ENCODE measurements at places on chromosomes 13 and 19. TPM values are rescaled to one million over a fixed set of nuclear protein-coding genes. Genes with fewer than 3 reads are reported as not detected.

DNA sequence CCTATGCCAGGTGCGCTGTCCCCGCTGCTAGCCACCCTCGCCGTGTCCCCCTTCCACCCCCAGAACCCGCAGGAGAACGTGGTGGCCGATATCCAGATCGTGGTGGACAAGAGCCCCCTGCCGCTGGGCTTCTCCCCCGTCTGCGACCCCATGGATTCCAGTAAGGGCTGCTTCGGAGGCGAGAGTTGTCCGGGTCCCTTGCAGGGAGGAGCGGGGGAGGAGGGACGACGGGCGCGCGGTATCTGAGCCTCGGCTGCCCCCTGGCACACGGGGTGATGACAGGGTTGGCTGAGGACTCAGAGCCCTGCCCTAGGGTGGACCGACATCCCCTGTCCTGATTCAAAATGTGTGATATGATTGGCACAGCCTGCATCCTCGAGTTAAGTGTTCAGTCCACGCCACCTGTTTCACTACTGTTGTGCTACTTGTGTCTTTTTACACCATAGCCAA lies 653 bp downstream of the MVB12A start:
- DNase-seq, result no peak

The LRRC63 gene
- total RNA-seq, result not detected

The MAST1 gene
- total RNA-seq, result 0.32 TPM

The ADGRE1 gene
- total RNA-seq, result not detected

The B3GNT3 gene
- not detected for total RNA-seq

GRCh38 chr13:99307247-99307646 lies at the start of gene GPR183:
Gene GPR183, minus strand, starts transcription at chr13:99307399. Its CDS starts 11,254 bp downstream, at chr13:99296145.
- no peak for DNase-seq

DNA sequence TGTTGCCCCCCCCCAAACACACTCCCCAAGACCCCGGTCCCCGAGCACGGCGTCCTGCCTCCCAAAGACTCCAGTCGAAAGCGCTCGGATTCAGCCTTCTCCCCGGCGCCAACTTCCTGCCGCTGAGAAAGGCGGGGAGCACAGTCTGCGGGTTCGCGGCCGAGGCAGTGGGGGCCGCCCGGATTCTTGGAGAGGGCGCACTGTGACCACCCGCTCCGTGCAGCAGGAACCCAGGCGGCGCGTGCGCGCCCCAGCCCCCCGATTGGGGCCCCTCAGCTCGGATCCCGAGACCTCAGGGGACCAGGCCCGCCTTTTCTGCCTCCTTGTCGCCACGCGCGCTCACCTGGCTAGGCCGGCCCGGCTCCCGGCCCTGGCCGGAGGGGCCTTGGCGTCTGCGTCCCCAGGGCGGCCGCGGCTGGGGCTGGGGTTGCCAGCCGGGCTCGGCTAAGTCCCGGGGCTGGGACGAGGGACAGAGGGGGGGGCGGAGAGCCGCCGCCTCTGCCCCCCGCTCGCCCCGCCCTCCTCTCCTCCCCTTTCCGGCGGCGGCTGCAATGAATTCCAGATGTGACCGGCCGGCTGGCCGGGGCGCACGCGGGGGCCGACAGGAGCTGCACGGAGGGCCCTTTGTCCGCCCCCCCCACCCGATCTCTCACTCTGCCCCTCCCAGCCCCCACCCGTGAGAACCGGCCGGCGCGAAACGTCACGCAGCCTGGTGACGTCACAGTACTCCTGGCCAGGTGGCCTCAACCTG lies at the start of gene S1PR2:
TSS of gene S1PR2 (minus strand) at position 471 of the 751 bp plus-strand sequence. CDS start 6,426 bp downstream, outside the sequence.
- peak; percentile 94 for DNase-seq

- peak; percentile 94 for DNase-seq
These were observed 1.5 kb upstream of the SLC17A7 start for GRCh38 chr19:49442771-49443365.

The NCR1 gene
- not detected for total RNA-seq

DNA sequence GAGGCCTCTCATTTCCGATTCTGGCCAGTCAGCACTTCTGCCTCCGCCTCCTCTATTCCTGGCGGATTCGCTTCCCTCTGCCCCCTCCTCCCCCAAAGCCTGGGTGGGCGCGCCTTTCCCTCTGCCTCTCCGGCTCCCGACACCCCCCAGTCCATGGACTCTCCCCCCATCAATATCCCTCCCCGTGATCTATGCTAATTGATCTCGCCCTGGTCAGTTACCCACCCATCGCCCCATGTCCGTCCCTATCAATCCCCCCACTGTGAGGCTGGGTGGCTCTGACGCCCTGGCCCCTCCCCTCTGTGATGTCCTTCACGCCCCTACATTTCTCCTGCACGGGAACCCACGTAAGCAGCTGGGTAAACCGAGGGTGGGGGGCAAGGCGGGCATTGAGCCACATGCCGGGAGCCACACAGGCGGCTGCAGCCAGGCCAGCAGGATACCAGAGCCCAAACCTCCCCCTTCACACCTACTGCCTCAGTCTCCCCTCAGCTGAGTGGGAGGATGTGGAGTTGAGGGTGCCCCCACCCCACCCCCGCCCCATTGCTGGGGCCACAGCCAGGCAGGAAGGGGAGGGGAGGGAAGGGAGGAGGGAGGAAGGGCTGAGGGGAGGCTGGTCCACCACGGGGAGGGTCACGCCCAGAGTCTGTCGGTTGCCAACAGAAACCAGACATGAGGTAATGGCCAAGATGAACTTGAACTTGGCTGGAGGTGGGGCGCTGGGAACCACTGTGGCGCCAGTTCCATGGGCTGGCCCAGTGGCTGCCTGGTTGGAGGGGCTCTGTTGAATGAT lies 21.0 kb downstream of the SMIM24 start:
- no peak for DNase-seq

DNA sequence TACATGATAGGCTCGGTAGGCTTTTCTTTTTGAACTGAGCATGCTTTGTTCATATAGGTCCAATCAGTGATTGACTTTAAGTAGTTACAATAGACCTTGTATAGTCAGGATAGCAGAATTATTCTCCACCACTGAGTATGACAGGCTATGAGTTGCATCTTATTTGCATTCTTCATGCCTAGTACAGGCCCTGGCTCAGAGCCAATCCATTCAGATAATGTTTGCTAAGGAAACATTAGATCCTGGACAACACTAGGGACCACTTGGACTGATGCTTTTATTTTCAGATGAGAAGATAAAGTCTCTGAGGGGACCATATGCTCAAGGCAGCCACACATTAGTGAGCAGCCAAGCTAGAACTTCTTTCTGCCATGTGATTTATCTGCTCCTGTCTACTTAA lies 133.9 kb downstream of the KL start:
- no peak for DNase-seq

The GAMT gene
- 31.2 TPM for total RNA-seq

The CADM4 gene
- 9.0 TPM for total RNA-seq

The SULT2A1 gene
- total RNA-seq, result not detected

The PTPRH gene
- total RNA-seq, result not detected

DNA sequence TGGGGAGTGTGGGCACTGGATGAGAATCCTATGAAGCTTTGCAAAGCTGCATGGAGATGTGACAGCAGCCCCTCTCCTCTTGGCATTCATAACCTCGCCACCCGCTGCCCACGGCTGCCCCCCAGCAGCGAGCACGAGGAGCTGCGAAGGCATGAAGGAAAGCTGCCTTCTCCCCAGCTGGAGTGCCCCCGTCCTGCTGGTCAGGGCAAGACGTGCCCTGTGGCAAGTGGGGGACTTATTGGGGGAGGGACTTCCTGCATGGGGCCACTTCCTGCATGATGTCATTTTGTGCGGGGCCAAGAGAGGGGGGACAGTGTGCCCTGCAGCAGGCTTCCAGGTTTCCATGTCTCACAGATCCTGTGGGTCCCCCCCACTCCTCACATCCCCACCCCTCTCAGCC lies 85.9 kb downstream of the TSHZ3 start:
- DNase-seq, result no peak

DNA sequence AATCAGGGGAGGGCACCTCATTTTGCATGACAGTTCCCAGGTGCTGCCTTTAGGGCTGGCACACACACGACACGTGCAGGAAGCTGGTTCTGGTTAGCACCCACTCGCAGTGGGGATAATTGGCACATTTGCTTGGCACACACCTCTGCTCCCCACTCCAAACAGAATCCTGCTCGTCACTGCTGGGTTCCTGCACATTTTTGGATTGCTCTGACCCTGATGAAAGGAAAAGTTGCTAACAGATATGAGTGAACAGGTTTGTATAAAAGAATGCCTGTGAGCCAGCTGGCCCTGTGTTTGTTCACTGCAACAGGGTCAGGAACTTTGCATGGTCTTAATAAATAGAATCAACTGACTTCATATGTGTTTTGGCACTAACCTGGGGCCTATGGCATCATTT lies 1500.4 kb downstream of the EFNB2 start:
- DNase-seq, result no peak

DNA sequence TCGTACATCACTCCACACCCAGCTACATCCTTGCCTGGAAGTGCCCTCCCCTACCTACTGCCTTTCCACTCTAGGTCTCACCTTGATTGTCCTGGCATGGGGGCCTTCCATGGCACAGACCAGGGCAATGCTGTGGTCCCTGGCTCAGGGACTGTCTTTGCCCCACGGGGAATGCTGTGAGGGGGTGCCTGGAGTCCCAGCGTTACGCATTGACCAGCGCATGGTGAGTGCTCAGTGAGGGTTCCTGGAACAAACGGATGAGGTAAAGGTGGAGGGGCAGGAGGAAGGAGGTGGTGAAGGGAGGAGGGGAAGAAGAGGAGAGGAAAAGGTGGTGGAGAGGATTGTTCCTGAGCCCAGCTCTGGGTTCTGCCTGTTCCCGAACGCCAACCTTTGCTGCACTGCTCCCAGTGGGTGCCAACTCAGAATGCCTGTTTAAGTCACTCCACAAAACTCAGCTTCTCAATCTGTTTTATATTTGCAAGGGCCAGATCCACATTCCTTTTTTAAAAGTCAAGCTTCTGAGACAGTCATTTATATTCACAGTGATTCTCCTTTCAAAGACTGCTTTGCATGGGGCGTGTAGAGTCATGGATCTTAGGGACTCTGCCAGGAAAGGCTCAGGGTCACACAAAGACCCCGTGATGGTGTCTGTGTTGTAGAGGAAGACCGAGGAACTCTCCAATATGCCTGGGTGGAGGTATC lies 40.8 kb downstream of the CHST8 start:
- DNase-seq, result peak; percentile 70

DNA sequence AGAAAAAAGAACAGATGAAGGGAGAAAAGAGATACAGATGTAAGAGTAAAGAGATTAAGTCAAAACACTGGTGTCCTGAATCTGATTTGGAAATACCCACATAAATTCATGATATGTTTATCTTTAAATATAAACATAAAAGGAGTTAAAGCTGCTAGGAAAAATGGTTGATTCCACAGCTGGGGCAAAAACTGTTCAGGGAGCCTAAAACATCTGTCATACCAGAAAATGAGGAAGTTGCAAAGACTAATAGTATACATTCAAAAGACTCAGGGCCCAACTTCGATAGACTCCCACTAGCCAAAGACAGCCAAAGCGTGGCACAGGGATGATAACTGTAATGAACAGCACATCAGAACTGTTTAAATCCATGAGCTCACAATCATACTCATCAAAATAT lies 62.0 kb downstream of the ABCC4 start:
- peak; percentile 1 for DNase-seq

The APOC4 gene
- total RNA-seq, result not detected

The MICOS13 gene
- 59.1 TPM for total RNA-seq

DNA sequence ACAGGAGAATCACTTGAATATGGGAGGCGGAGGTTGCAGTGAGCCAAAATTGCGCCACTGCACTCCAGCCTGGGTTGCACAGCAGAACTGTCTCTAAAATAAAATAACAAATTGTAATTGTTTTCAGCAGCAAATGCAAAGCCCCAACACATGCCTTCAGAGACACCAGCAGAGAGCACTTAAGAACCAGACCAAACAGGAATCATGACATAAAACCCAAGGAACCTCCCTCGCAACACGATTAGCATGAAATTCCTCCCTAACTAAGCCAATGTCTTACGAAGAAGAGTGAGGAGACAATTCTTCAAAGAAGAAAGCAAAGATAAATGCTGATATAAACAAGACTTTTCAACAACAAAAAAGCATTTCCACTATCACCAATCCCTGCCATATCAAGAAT lies 40.1 kb downstream of the PSPC1 start:
- no peak for DNase-seq

DNA sequence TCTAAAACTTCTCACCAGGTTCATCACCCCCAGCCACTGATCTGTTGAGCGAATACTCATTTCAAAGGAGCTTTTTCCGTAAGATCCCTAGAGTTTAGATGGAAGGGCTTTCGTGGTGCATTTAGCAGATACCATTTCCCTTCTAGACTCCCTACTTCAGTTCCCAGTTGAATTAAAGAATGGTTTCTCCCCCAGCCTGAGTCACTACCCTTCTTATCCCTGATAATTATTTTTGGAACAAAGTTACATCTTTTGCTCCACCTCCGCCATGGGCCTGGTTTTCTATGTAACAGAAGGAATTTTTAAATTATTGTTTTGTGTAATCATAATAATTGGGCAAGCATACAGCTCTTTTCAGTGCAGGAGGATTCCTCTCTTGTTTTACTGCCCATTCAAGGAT lies 22.0 kb downstream of the USPL1 start:
- no peak for DNase-seq

DNA sequence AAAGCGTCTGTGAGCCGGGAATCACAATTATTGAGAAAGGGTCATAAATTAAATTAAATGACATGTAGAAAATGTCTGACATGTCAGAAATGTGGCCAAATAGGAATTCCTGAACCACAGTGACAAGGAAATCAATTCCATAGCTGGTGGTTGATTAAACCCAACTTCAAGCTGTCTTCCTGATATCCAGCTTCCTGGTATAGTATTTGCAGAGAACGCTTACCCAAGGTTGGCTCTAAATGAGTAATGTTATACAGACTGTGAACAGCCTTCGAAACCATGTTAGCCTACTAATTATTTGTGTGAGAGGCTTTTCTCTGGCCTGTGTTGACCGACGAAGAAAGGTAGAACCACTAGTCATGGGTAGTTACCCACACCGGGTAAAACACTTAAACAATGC lies 347.2 kb downstream of the RFC3 start:
- DNase-seq, result no peak
